Stimulated activated CD4-positive, alpha-beta T cell treated with anti-CD3 and anti-CD28 coated beads, Interleukin-1b, Interleukin-23, amount 100 ng/mL, for 24 hours (primary cell): ENCODE measurements at places on chromosomes 7 and 10.
A peak's percentile ranks its signal among the peaks of the same experiment; 100 is the strongest.

DNA sequence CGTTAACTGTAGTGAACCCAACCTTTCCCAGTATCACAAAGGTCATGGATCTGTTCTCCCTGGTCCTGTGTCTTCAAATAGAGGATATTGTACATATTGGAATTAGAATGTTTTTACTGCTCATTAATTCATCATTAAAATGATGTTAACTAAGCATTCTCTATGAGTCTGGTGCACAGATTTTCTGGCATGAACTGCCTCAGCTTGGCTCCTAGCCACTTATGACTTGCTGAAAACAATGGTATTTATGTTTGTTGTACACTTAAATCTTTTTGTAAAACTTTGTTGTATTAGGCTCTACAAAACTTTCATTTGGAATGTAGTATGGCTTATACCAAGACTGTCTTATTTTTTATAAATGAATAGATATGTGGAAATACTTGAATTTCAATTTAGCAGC, 329.4 kb downstream of the TFEC start:
- no peak for DNase-seq

DNA sequence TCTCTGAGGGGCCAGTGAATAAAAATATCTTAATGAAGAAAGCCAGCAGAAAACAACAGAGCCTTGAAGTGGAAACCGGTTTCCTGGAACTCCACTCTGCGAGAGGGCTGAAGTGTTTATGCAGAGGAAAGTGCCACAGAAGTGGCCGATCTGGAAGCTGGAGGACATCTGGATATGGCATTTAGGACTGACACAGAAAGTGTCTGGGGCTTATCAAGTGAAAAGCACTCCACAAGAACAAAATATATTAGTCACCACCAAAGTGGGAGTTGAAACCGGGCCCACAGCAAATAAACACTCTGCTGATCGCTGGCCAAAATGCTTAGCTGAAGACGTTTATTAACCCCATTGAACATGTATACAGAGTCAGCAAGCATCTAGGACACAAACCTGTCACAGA, 7.8 kb downstream of the NOD1 start:
- no peak for DNase-seq

GRCh38 chr10:25888627-25889026, 45.4 kb upstream of the MYO3A start:
- no peak for DNase-seq

- no peak for DNase-seq
Observed at GRCh38 chr7:121196286-121196685, 132.5 kb upstream of the WNT16 start.

DNA sequence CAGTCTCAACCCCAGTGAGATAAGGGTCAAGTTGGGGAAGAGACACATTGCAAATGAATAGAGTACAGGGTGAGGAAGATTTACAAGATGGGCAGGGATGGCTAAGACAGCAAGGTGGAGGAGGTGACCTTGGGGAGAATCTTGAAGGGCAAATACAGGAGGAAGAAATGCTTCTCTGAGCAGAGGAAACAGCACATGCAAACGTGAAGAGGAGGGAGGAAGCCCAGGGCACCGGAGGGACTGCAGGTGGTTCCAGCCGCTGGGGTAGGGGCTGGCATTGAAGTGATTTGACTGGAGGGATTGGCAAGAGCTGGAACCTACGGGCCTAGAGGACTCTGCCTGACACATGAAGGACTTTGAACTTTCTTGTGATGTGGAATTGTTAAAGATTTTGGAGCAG, 14.6 kb downstream of the PLAU start:
- DNase-seq: no peak

GRCh38 chr10:70493660-70494234, 15.2 kb downstream of the PALD1 start:
- no peak for DNase-seq

DNA sequence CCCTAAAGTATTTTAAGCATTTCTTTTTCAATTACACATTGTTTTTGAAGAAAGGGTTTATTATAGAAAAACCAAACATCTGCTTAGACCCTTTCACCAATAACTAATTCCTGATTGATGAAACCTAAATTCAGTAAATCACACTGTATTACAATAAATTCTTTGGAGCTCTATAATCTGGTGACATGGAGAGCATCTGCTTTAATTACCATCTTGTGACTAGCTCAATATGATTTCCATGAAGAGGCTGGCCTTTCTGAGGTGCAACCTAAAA, 9.7 kb downstream of the HYCC1 start:
- DNase-seq: no peak

DNA sequence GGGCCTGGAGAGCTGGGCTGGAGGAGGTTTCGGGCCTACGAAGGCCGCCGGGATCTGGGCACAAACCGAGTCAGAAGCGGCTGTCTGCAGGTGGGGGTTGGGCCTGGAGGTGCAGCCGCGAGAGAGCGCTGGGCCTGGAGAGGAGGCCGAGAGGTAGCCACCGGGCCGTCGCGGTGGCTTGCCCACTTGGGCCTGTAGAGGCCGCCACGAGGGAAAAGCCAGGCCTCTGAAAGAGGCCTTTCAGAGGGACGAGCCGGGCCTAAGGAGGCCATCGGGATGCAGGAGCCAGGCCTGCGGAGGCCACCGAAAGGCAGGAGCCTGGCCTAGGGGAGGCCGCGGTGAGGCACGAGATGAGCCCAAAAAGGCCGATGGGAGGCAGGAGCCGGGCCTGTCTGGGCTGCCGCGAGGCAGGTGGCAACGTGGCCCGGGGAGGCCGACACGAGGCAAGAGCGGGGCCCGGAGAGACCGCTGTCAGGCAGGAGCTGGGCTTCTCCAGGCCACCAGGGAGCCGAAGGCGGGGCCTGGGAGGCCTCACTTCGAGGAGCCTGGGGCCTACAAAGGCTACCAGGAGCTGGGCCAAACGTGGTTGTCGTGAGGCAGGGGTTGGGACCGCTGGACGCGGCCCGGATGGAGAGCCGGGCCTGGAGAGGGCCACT, 25.6 kb downstream of the MDH2 start:
- DNase-seq: no peak

- no peak for DNase-seq
Observed at GRCh38 chr7:74226633-74227032, 16.8 kb downstream of the LAT2 start.

DNA sequence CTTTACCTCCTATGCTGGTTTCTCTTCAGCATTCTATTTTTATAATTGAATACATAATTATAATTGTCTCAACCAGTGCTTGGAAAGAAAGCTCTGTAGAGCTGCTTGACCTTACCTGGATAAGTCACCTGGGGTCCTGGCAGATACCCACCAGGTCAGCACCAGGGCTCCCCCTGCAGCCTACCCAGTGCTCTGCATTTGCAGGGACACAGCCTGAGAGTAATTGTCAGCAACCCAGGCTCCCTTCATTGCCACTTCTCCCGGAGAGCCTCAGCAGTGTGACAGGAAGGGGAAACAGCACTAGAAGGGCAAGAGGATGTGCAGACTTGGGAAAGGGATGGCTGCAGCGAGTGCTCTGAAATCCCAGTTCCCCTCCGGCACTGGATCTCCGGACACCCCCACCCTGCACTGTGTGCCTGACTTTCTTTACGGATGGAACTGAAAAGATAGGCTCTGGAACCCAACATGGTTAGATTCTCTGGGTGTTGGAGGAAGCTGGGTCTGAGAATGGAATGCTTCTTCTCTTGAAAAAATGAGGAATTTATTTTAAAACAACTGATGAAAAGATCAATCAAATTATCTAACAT, 11.4 kb upstream of the PAX4 start:
- DNase-seq: no peak

DNA sequence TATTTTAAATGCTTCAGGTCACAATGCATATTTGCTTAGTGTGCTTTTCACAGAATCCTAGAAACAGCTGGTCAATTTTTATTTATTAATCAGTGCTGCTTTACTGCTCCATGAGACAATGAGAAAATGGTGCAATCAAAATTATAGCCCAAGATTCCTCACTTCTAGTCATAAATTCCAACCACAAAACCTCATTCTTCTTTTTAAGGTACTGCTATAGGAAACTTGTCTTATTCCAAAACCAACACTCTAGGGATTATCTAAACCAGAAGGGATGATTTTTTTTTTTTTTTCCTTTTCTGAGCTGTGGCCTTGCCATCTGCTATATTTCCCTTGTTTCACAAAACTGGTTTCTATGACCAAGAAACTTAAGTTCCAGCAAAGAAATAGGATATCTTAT, 64.0 kb upstream of the SEMA3A start:
- DNase-seq: no peak

DNA sequence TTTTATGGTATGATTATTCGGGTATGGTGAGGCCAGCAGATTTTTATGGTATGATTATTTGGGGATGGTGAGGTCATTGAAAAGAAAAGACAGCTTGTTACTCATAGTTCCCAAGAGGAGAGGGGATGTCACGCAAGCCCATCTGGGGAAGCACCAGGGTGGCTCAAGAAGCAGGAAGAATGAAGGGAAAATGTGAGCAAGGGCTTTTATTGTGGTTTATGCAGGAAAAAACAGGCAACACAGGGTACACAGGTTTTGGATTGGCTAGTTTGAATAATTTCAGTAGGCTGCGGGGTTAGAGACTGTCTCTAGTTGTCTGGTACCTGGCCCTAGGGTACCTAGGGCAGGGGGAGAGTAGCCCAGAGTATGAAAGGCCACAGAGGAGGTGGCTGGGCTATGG, 26.8 kb upstream of the DGKI start:
- no peak for DNase-seq

- peak; percentile 50 for DNase-seq
Observed at GRCh38 chr10:31242902-31243301, 76.1 kb upstream of the ZEB1 start.

DNA sequence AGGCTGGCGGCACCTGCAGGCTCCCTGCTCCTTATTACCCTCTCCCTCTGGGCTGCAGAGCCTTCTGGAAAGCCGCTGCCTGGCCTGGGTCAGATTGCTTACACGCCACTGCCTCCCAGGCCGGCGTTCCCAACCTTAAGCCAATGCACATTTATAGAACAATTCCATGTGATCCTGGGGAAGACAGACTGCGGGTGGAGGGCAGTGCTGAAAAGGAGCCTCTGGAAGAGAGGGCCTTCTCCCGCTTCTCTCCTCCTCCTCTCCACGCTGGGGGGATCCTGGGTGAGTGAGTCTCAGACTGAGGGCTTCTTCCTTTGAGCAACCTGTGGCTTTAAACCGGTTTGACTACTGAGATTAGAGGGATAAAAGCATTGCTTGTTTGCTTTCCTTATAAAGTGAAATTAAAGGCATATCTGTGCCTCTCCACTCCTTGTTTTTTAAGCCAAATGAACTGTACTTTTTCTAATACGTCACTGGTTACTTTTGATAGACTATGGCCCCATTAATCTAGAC, 5.5 kb downstream of the TACC2 start:
- DNase-seq: no peak

DNA sequence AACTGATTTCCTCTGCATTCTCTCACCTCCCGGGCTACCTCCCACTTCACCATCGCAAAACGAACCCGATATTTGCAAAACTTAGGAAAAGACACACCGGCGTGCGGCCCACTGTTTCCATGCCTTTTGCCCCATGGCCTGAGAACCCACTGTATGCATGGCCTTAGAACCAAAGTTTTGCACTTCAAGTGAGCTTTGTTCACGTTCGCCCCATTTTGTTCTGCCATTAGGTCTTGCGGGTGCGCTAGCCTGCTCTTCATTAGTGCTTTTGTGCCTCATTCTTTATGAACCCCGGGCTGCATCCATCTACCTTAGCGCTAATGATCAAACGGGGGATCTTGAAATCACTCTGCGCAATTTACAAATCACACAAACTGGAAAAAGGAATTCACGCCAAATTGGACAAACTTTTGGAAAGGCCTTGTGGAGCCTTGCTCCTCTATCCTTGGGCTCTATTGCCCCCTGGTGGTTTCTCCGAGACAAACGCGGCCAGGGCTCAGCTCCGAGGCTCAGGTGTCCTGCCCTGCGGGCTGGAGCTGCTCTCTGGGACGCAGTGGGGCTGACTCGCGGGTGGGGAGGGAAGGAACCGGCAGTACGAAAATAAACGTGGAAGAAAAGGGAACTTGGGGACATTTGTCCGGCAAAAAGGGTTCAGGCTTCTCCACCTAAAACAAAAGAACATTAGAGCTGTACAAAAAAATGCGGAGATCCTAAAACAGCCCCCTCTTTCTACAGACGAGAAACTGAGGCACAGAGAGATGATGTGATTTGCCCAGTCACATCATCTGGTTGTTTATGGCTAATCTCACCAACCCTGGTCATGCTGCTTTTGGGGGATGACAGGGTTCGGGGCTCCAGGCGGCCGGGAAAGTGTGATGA, 300.4 kb upstream of the NFE2L3 start:
- no peak for DNase-seq

GRCh38 chr7:29988424-29989256, 961 bp downstream of the SCRN1 start:
- no peak for DNase-seq

GRCh38 chr7:15279640-15280039, 282.2 kb downstream of the AGMO start:
- DNase-seq: no peak

- DNase-seq: no peak
Observed at GRCh38 chr7:51299391-51300133, 17.0 kb downstream of the COBL start.

DNA sequence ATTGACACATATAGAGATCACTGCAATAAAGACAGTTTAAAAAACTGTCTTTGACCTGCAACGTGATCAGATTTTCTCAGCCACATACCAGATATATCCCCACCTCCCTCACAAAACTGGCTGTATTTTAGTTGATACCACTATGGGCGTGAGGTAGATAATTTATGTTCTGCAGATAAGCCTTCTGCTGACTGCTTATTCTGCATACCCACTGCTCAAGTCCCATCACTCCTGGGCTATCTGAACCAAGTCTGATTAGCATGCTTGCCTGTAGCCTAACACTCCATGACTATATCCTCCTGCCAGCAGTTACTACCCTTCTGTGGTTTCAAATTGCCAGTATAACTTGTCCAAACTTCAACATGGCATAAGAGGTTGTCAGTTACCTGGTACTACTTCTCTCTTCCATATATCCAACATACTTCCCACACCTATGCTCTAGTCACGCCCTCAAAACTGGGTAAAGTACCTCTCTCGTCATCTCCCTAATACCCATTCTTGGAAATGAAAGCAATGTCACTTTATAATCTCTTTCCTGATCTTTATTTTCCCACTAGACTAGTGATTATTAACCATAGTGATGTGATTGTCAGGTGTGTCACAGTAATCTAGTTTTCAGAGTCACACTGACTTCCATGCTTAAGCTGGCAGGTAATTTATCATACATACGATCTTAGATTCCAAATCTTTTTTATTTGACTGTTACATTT, 70.7 kb downstream of the MALSU1 start:
- no peak for DNase-seq

GRCh38 chr10:104686829-104687228, 45.7 kb downstream of the SORCS3 start:
- no peak for DNase-seq

DNA sequence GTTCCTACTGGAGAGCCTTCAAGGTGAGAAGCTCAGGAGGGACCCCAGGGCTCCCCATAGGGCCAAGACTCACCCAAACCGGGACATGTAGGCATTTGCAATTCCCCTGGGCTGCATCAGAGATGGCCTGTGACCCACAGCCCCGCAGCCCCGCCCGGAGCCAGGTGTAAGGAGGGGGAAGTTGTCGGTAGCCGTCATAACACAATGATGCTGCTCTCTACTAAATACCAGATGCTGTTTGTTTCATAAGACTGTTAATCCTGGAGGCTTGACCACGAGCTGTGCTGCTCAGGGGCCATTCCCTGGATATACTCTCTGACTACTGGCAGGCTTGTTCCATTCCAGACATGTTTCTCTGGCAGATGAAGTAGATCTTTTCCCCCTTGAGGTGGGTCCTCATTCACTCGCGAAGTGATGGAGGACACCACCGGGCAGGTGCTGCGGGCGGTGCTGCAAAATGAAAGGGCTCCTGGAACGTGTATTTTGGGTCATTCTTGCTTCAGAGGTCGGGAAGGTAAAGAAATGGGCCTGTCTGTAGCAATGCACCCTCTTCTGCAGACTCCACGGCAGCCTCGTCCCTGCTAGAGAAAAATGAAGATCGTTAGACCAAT, 61.1 kb downstream of the MKI67 start:
- DNase-seq: no peak
